ENCODE measurements at places on chromosomes 16 and 17.

DNA sequence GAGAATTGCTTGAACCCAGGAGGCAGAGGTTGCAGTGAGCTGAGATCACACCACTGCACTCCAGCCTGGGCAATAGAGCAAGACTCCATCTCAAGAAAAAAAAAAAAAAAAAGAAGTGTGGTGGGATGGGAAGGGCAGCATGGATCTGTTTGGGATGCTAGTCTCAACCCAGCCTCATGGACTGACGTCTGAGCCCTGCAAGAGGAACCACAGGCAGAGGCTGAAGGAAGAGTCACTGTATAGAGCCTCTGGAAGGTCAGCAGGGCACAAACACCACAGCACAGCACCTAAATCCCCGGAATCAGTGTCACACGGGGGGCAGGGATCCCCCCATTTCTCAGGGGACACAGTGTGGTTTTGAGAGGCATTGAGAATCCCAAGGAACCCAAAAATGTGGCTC is 10.9 kb upstream of the CXCL16 start:
- DNase-seq, result no peak

GRCh38 chr16:84446084-84446483 is 58.4 kb downstream of the MEAK7 start:
- no peak for DNase-seq

DNA sequence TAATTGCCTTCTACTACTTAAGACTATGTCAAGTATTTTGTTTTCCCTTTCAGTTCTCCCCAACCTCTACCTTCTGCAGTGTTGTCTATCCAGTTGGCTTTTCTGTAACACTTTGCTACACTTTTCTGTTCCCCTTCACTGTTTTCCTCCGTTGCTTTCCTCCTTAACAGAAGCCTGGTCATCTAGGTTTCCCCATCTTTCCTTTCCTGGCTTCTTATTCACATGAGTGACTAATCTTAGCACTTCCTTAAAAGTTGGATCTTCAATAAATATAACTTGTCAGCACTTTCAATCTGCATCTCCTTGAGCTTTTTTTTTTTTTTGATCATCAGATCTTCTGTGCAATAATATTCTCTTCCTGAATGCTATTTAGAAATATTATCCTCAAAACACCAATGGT is 2.8 kb upstream of the SLFN11 start:
- DNase-seq, result no peak

DNA sequence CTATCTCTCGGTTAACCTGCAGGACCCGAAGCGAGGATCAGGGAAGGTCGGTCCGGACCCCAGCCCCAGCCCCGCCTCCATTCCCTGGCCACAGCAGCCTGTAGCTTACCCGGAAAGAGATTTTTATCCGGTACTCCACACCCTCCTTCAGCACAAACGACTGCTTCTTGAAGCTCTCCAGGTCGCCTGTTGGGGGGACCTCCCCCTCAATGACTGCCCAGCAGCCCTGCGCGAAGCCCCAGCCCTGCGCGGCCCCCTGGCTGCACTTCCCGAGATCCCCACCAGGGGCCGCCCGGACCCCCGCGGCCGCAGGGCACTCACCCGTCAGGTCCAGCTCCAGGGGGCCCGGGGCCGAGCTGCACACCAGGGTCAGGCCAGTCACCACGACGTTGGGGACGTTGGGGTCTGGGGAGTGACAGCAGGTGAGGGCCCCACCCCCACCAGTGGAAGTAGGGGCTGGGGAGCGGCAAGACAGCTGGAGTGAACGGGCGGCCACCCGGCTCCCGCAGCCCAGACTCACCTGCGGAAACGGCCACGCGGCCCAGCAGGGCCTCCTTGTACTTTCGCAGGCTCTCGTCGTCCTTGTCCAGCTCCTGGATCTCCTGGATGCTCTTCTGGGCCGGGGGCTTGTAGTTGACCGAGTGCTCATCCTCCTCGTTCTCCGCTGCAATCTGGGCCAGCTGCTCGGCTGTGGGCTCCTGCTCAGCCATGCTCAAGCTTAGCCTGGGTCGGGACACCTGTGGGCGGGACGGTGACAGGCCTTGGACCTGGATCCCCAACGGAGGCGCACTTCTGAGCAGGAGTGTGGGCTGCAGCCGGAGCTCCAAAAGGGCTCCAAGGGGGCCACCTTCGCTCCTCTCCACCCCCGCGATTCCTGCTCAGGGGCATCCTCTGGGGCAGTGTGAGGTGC is 1.7 kb downstream of the ARHGDIA start:
- no peak for DNase-seq

DNA sequence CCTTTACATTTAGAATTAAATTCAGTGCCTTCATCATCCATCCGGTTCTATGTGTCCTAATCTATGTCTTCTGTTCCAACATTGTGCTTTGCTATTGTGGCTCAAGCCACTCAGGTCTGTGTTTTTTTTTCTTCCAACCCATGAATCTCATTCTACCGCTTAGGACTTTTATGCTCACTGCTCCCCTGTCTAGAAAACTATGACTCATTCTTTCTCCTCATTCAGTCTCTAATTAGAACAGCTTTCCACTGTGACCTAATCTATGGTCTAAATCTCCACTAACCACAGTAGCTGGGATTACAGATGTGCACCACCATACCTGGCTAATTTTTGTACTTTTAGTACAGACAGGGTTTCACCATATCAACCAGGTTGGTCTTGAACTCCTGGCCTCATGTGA is 418.7 kb downstream of the KCNJ2 start:
- DNase-seq, result no peak

- DNase-seq, result no peak
These were observed 17.5 kb downstream of the ENDOV start for GRCh38 chr17:80432350-80432955.

DNA sequence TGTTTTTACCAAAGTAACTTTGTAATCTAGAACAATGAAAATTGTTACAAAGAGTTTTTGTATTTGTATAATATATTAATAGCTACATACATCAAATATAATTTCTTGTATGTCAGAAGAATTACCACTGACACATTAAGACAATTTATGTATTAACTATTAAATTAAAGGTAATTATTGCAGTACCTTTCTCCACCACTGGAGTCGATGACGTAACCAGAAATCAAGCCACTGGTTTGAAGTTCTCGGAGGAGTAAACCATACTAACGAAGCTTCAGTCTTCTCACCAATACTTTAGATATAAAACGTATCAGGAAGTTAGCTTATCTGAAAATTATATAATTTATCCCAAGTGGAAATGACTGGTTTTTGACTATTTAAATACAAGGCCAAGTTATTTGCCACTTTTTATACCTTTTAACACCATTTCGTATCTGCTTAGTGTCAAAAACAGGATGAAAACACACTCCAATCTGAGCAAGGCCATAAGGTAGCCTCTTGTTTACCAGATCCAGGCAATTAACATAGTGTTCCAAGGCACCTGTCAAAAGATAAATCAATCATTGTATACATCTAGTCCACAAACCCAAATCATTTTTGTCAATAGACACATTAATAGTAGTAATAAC is 4.3 kb downstream of the POLG2 start:
- no peak for DNase-seq

GRCh38 chr17:72295916-72296315 is 175.1 kb downstream of the SOX9 start:
- no peak for DNase-seq

DNA sequence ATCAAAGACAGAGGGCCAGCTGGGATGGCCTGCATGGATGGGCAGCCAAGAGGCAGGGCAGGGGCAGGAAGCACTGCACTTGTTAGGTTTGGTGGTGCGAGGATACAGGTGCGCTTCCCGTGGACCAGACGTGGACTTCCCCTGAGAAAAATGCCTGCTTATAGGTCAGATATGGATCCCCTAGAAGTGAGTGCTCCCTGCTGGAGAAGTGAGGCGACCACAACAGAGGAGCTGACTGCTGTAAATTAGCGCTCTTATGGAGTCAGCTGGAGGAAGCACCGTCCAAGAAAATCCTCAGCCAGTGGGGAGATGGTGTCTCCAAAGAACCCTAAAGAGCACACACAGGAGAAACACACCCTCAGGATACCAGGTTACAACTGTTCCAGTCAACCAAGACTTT is 27.7 kb upstream of the CCDC182 start:
- no peak for DNase-seq

DNA sequence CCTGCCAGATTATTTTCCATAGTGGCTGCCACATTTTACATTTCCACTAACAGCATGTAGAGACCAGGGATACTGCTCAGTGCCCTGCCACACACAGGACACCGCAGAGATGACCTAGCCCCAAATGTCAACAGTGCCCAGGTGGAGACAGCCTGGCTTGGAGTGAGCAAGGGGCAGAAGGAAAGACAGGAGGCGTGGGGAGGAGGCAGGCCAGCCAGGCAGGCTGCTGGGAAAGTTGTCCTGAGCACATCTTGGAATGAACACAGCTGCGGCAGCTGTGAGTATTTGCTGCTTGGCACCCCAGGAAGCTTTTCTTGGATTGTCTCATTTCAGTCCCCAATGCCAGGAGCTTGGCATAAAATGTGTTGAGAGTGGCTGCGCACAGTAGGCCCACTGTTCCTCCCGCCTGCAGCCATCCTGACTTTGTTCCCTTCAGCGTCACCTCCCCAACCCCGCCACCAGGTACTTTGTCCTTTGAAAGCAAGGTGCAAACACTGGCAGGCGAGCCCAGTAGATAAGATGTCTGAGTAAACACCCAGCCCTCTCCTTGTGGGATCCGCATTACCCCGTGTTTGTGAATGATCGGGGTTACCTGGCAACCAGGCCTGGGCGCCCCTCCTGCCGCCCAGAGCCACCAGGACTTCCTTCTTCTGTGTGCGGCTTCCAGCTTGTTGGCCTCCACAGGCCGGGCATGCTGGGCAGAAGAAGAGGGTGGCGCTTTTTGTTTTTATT is 114.0 kb downstream of the CMIP start:
- no peak for DNase-seq

DNA sequence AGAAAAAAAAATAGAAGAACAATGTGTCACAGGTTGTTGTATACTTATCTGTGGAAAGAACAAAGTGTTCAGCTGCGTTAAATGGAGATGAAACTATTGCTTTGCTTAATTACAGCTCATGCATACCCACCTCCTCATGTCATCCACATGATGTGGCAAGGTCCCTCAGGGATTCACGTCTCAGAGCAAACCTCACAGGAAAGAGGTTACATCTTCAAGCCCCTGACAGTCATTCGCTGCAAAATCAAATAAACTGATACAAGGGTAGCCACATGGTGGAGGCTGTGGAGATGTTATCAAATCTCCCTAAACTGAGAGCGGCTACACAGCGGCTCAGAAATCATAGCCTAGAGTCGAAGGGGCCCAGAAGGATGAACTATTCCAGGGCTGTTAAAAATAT is 21.1 kb downstream of the GINS3 start:
- DNase-seq, result no peak

DNA sequence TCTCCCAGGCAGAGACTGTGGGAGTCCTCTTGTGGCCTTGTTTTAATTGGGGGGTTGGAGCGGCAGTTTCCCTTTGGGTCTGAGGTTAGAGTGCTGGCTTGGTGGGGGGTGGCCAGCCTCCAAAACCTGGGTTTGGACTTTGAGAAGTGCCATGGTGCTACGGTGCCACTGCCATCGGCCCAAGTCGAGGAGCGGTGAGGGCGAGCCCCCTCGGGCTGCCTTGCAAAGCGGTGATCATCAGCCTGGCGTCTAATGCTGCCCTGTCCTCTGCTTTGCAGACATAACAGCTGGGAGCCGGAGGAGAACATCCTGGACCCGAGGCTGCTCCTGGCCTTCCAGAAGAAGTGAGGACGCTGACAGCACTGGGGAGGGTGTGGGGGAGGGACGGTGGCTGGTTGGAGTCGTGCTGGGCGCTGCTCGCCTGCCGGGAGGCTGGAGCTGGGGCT is 1.2 kb downstream of the CBX2 start:
- no peak for DNase-seq

- DNase-seq, result no peak
These were observed 7.3 kb upstream of the SLC5A10 start for GRCh38 chr17:18944646-18945045.

- DNase-seq, result no peak
These were observed 44.9 kb upstream of the DNAJA2 start for GRCh38 chr16:47018223-47018891.

DNA sequence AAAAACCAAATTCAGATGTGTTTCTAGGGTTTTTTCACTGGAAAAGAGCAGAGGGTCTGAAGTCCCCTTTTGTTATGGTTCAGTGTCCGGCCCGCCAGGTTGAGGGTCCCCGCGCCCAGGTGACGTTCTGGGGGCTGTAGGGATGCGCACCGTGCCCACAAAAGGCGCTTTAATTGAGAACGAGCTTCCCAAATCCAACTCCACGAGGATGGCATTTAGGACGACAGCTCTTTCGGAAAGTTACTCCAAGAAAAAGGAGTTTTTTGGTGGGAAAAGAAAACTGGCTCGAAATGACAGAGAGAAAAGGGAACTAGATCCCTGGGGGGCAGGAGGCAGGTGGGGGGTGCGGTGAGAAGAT is 15.9 kb upstream of the ZFHX3 start:
- DNase-seq, result no peak

DNA sequence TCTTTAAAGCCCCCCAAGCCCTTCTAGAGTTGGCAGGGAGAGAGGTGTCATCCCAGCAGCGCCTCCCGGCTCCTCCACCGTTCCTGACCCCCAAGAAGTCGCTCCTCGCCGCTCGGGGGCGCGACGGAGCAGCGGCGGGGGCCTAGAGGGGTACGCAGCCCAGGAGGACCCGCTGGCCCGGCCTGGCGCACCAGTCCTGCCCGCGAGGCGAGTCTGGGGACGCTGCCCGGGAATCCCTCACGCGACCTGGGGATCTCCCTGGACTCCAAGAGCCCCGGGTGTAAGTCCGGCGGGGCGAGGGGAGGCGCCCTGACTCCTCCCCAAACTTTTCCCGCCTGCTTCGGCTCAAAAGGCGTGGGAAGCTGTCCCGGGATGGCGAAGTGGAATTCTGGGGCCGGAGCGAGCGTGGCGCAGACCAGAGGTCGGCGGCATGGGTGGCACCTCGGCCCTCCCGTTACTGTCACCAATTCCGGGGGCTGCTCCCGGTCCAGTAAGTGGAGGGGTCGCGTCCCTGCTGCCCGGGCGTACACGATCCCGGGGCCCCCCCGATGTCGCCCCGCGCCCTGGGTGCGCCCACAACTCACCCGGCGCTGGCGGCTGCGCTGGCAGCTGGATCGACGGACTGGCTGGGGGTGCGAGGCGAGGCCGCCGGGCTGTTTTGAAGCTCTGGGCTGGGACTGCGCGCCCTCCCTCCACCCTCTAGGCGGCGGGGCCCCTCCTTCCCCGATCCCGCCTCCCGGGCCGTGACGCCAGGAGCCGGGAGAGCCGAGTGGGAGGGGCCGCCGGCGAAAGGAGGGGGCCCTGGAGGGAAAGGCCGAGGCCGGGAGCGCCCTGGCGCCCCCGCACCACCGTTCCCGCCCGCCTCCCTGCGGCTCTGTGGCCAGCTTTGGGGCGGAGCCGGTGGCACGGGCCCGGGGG is at the start of gene EMP2:
TSS of gene EMP2 (minus strand) at position 634 of the 918 bp plus-strand sequence. CDS start 32,981 bp downstream, outside the sequence.
- DNase-seq, result peak; percentile 78

- no peak for DNase-seq
These were observed 166.7 kb downstream of the PRKCA start for GRCh38 chr17:66469088-66469442.

DNA sequence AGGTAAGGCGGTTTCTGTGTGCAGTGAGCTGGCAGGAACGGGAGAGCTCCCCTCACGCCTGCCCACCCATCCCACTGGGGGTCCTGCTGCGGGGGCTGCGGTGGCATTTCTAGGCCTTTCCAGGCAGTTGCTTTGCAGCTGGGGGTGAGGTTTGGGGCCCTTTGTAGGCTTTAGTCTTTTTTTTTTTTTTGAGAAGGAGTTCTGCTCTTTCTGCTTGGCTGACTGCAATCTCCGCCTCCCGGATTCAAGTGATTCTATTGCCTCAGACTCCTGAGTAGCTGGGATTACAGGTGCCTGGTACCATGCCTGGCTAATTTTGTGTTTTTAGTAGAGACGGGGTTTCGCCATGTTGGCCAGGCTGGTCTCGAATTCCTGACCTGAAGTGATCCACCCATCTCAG is 11.1 kb downstream of the TSC2 start:
- DNase-seq, result no peak
